Fibroblast of mammary gland (primary cell): ENCODE measurements at places on chromosomes 1 and 21.
A peak's percentile ranks its signal among the peaks of the same experiment; 100 is the strongest.

- no peak for DNase-seq
Observed at GRCh38 chr21:36962098-36962780, 4.2 kb downstream of the HLCS start.

GRCh38 chr1:185696422-185697150 lies 37.6 kb upstream of the HMCN1 start:
- DNase-seq = no peak

DNA sequence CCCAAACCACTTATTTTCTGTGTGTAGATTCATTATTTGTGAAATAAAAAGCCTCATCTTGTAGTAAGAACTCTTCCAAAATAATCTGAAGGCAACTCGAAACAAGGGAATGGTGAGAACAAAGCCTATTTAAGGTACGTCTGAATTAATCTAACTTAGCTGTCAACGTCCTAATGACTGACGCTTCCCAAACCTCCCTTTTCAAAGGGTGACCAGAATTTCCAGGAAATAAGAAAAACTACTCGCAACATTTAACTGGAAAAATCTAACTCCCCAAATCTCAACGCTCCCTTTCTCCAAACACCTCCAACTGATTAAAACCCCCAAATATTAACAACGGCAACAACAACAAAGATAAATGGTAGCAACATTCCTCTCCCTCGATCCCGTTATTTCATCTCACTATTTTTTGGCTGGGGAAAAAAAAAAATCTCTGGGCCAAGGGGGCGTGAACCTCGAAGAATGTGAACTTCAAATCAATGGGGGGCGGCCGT lies 693 bp downstream of the SRSF10 start:
- DNase-seq = no peak

- DNase-seq = no peak
Observed at GRCh38 chr1:180175291-180175690, 20.6 kb downstream of the QSOX1 start.

DNA sequence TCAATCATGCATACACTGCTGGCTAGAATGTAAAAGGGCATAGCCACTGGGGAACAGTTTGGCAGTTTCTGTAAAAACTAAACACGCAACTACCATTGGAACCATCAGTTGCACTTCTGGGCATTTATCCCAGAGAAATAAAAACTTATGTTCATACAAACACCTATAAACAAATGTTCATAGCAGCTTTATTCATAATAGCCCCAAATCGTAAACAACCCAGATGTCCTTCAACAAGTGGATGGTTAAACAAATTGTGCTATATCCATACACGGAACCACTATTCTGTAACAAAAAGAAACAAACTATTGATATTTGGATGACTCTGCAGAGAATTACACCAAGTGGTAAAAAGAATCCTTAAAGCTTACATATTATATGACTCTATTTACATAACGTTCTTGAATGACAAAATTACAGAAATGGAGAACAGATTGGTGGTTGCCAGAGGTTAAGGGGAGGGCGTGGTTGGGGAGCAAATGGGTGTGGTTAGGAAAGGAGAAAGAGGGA lies 22.8 kb downstream of the LACTBL1 start:
- DNase-seq = no peak

GRCh38 chr1:215682232-215682631 lies 115.1 kb downstream of the KCTD3 start:
- DNase-seq = peak; percentile 7
